SIG-M5 (cell line): ENCODE measurements at places on chromosomes 12 and 14.

- DNase-seq: no peak
These were observed 592 bp upstream of the USP15 start for GRCh38 chr12:62259631-62259992.

- DNase-seq: no peak
These were observed 41.0 kb downstream of the TRAF3 start for GRCh38 chr14:102817942-102818940.

DNA sequence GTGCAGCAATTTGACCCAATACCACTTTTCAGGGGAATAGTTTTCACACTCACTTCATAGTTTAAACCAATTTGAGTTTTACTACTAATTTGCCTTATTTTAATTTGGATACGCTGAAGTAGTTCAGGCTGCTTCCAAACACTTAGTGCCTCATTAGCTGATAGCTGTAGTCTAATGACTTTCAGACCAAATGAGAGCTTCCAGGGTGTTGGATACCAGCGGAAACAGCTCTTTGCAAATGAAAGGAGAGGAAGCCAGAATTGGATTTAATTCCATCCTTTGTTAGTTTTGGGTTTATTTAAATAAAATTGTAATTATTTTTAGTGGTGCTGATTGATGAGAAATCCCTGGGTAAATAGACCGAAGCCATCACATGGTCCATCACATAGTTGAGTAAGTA lies 158.3 kb upstream of the SEL1L start:
- DNase-seq: no peak

GRCh38 chr14:94933486-94933885 lies 163.6 kb upstream of the GSC start:
- no peak for DNase-seq

DNA sequence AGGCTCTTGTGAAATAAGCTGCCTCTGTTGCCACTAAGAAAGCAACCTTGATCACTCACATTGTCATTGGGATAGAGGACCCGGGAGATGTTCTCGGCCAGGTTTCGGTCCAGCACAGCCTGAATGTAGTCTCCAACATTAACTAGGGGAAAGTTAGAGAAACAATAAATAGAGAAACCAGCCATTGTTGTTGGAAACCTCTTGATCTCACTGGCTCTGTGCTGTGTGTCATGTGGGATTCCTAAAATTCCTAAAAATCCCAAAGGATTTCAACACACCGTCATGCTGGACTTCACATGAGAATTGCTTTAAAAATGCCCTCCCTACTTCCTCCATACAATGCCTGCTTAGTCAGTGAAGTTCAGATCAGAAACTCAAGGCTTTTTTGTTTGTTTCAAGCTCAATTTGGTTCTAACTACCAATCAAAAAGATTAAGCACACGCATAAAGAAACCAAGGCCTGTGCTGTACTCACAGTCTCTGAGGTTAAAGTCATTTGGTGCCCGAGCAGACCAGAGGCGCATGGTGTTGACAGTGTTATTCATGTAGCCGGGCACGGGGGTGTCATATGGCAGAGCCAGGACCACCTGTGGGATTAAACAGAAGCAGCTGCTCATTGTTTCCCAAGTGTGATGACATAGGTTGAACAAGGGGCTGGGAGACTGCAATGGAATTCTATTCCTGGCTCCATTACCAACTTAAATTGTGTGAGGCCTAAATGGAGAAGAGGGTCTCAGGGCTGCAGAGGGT lies 23.6 kb downstream of the PYGL start:
- DNase-seq: no peak

GRCh38 chr12:50635364-50635763 lies 128.5 kb upstream of the ATF1 start:
- DNase-seq: no peak

GRCh38 chr12:27627123-27627852 lies 69.0 kb upstream of the REP15 start:
- DNase-seq: peak; percentile 56
